ENCODE measurements at places on chromosomes 2 and 18. TPM values are rescaled to one million over a fixed set of nuclear protein-coding genes. Genes with fewer than 3 reads are reported as not detected.
A peak's percentile ranks its signal among the peaks of the same experiment; 100 is the strongest.

DNA sequence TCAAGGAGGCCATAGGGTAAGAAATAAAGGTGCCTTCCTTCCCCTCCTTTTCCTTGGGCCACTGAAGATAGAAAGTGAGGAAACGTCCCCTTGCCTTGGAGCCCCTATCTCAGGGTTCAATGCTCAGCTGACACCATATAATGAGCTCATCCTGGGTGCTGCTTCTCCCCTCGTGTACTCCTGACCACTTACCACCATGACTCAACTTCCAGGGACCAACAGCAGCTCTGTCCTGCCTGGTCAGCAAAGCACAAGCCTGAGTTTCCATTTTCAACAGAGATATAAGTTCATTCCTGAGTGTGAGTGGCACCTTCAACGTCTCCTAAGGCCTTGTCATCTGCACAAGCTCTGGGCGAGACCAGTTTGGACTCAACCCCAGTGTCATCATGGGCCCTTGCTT is 151.2 kb downstream of the CAPN13 start:
- no peak for DNase-seq

The GKN2 gene
- not detected for total RNA-seq

- no peak for DNase-seq
Measured at GRCh38 chr2:74881626-74882298, 47.8 kb downstream of the HK2 start.

The ANKZF1 gene
- total RNA-seq: 135 TPM

The TEKT4 gene
- total RNA-seq: not detected

The NAT8 gene
- not detected for total RNA-seq

DNA sequence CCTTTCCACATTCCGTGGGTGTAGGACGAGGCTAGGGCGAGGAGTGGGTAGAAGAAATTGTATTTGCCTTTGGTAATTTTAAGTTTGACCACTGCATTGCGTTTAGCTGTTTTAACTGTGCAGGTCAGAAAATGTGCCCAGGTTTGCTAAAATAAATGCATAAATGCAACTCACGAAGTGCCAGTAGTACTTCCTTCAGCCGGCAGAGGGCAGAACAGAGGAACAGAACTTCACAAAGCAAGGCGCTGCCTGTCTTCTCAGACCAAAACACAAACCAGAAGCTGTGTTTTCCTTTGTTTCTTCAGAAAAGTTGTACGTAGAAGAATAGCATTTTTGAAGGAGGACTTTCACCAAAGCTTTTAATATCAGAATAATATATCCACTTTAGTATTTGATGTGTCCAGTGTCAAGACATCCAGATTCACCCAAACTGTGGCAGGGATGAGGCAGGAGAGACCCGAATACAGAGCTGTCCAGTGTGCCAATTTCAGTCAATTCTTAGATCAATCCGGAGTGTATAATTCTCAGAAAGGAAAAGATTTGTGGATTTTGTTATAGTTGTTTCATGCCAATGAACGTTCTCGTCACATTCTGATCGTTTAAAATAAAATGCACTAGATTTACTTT is 348.6 kb downstream of the DLGAP1 start:
- peak; percentile 26 for DNase-seq

GRCh38 chr2:156322686-156323231 is 9.8 kb downstream of the NR4A2 start:
- DNase-seq: no peak

GRCh38 chr18:24954341-24954740 is 397.6 kb downstream of the ZNF521 start:
- no peak for DNase-seq

DNA sequence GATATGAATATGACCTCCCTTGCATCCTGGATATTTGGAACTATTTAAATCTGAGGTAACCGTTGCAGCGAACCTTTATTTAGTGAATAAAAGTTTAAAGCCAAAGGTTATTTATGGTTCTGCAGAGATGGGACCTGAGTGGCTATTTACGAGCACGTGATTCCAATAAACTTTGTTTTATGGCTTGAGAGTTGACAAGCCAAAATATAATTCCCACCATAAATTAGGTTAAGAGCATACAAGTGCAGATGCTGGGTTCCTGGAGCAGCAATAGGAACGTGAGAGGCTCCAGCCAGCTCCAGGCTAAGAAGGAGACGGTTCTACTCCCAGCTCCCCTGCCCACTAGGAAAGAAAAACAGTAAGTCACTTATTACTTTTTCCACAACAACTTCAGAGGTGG is 5.2 kb upstream of the HOXD4 start:
- DNase-seq: no peak

DNA sequence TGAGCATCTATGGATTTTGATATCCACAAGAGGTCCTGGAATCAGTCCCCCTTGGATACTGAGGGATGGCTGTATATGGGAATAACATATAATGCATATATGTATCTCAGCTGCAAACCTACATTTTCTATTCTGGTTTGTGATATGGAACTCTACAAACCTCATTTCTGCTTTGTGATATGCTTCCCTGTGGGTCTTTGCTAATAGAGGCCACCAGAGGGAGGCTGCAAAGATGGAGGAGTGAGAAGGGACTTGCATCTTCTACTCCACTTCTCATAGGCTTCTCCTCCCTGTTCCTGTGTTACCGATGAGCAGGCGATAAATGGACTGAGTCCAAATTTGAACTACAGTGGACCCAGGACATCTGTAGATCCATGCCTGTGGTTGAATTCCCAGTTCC is 37.8 kb downstream of the ARID5A start:
- DNase-seq: no peak

- DNase-seq: no peak
Measured at GRCh38 chr2:169363560-169364150, 1.3 kb upstream of the LRP2 start.

The EFR3B gene
- total RNA-seq: 0.11 TPM

DNA sequence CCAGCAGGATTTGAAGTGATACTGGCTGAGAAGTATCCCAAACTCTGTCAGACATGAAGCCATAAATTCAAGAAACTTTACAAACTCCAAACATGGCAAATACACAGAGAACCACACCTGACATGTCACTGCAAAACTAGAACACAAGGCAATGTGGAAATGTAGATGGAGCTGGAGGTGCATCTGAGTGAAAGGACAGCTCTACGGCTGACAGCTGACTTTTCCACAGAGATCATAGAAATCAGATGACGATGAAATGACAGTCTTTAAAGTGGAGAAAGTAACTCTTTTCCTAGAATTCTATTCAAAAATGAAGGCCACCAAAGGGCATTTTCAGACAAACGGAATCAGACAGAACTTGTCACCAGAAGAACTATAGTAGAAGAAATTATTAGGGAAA is 97.5 kb downstream of the LDLRAD4 start:
- DNase-seq: no peak

- no peak for DNase-seq
Measured at GRCh38 chr2:127820080-127820668, 9.2 kb upstream of the WDR33 start.

- DNase-seq: no peak
Measured at GRCh38 chr2:84906108-84906899, 848 bp downstream of the TMSB10 start.

Data from CD4-positive, alpha-beta T cell (primary cell).